ENCODE measurements at places on chromosomes 12 and 14.

GRCh38 chr12:52414936-52415335, 8.8 kb upstream of the KRT82 start:
- DNase-seq: no peak

- no peak for DNase-seq
Measured at GRCh38 chr12:46159309-46159901, 109.4 kb downstream of the SLC38A1 start.

GRCh38 chr14:37241198-37241597, 43.5 kb downstream of the MIPOL1 start:
- no peak for DNase-seq

- DNase-seq: no peak
Measured at GRCh38 chr14:98924046-98924445, 348.0 kb downstream of the BCL11B start.

DNA sequence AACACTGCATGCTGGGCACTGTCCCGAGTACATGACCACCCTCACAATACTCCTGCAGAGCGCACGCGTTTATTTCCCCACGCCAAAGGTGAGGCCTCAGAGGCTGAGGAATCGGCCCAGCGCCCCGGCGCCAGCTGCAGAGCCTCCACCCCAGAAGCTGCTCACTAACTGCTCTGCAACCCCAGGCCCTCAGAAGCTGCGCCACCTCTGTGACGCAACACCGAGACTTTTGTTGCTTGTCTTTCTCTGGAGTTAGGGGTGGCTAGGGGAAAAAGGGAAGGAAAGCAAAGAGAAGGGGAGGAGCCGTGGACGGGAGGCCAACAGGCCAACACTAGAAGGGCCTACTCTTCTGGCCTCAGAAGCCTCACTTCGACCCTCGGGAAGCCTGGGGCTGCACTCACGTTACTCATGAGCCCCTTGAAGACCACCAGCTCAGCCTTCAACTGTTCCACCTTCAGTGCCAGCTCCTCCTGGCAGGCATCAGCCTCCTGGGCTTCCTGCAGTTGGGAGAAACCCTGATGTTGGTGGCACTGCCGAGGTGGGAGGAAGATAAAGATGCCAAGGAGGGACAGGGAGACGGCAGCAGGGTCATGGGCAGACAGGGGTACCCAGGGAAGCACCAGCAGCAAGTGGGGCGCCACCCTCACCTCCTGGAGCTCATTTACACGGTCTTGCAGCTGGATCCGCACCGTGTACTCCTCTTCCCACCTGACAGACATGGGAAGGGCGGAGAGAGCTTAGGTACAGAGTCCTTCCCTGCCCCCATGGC, 5.4 kb downstream of the IFFO1 start:
- no peak for DNase-seq

GRCh38 chr14:35161231-35161630, 38.9 kb downstream of the PRORP start:
- DNase-seq: no peak

DNA sequence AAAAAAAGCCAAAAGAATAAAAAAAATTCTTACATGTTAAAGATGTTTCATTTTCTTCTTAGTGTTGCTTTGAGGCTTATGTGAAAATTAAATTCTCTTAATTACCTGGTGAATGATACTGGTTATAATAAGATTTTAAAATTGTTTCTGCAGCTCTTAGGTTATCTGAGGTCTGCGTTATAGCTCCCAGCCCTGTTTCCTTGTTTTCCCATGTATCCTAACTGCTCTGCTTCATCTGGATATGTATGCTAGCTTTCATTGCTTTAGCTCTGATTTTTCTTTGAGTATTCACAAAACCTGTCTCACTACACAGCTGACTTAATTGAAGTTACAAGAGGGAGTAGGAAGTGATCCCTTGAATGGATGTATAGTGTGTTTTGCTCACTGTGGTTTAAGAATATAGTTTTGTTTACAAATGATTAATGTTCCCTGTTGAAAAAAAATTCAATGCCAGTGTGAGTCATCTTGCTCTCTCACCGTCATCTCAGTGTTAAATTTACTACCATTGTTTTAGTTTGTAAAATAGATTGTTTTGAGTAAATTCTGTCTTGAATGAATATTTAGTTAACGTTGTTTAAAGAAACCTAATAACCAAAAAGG, 26.8 kb downstream of the CPSF6 start:
- no peak for DNase-seq

DNA sequence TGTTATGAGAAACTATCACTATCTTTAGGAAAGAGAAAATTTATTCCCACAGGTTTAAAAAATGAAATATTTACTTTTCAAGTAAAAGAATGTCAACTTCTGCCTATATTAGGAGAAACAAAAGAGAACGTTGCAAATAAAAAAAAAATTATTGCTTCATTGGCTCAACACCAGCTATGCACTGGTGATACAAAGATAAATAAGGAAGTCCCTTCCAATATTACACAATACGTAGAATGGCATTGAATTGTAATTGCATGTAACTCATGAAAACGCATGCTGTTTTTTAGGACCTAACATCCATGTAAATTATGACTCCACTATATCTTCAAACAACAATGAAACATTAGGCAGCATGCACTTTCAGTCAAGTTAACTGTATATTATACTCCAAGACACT, 56.4 kb upstream of the RERGL start:
- DNase-seq: no peak

DNA sequence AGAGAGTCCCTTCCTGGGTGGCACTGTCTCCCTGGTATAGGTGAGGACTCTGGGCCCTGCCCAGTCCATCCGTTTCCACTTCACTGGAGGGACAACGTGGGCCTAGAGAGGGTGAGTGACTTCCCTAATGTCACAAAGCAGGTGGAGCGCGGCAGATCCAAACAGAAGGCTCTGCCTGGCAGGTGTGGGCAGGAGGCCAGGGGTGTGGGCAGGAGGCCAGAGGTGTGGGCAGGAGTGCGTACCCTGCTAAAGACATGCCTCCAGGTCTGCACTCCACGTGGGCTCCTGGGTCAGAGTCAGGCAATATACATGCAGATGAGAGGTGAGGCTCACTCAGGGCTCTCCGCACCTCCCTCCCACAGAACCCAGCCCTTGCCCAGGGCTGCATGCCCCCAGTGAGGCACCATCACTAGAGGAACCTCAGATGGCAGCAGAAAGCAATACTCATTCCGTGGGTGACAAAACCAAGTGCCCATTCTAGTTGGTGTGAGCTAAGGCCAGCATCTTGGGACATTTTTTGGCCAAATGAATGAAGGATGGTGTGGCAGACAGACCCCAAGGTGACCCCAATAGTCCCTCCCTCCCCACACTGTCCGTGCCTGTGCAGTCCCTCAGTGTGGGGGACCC, 271.6 kb upstream of the RTL1 start:
- no peak for DNase-seq

GRCh38 chr12:2221030-2221621, 168.3 kb downstream of the CACNA1C start:
- DNase-seq: no peak

- DNase-seq: no peak
Measured at GRCh38 chr12:82619644-82620043, 67.1 kb upstream of the TMTC2 start.

GRCh38 chr14:39339003-39339402, 93.2 kb downstream of the FBXO33 start:
- DNase-seq: no peak

DNA sequence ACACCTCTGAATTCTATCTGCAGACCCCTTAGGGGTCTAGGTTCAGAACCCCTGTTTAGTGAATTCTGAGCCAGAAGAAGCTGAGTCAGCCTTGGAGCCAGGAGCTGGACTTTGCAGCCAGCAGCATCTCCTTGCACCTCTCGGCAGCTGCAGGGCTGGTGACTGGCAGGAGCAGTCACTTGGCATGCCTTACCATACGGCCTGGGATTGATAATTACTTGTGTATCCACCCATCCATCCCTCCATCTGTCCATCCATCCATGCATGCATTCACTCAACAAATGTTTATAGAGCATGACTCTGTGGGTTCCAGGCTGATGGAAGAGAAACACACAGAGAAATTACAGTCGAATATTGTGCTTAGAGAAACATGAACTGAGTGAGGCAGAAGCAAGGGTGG, 67.5 kb upstream of the PRIMA1 start:
- no peak for DNase-seq

- peak; percentile 8 for DNase-seq
Measured at GRCh38 chr12:14303661-14304155, 61.8 kb upstream of the ATF7IP start.

- no peak for DNase-seq
Measured at GRCh38 chr14:61927520-61927919, 165.3 kb downstream of the SNAPC1 start.

GRCh38 chr14:66240105-66240504, 246.1 kb upstream of the CCDC196 start:
- no peak for DNase-seq

- no peak for DNase-seq
Measured at GRCh38 chr12:71641390-71641789, 22.3 kb downstream of the ZFC3H1 start.

DNA sequence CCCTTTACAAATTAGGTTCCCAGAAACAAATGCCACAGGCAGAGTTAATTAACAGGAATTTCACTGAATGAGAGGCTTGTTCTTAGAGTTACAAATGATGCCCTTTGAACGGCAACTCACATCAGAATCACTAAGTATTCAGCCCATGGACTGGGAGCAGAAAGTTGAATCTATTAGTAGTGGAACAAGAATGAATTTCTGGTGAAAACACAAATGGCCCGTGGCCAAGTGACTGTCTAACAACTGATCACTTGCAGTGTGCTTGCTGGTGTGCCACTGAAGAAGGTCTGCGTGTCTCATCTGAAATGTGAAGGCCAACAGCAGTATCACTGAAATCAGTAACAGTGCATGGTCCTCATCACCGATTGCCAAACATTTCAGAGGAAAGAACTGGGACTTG, 893.4 kb upstream of the TMEM132C start:
- DNase-seq: no peak

DNA sequence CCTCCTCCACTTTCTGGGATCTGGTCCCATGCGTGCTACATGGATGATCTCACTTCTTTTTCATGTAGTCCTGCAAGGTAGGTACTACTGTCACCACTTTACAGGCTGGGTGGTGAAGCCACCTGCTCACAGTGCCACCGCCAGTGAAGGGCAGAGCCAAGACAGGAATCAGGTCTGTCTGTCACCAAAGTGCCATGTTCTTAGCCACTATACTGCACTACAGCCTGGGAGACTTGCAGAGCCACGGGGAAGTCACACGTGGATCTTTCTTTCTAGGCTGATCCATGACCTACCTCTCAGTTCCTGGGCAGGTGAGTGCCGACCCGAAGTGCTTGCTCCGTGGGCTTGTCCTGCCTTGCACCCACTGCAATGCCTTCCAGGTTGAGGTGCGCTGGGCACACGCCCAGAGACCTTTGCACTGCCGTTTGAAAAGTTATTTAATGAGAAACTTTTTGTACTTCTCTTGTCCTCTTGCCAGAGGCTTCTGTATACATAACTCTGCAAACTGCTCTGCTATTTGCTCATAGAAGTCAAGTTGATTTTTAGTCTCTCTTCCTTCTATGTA, 19.7 kb upstream of the CLMN start:
- DNase-seq: no peak

DNA sequence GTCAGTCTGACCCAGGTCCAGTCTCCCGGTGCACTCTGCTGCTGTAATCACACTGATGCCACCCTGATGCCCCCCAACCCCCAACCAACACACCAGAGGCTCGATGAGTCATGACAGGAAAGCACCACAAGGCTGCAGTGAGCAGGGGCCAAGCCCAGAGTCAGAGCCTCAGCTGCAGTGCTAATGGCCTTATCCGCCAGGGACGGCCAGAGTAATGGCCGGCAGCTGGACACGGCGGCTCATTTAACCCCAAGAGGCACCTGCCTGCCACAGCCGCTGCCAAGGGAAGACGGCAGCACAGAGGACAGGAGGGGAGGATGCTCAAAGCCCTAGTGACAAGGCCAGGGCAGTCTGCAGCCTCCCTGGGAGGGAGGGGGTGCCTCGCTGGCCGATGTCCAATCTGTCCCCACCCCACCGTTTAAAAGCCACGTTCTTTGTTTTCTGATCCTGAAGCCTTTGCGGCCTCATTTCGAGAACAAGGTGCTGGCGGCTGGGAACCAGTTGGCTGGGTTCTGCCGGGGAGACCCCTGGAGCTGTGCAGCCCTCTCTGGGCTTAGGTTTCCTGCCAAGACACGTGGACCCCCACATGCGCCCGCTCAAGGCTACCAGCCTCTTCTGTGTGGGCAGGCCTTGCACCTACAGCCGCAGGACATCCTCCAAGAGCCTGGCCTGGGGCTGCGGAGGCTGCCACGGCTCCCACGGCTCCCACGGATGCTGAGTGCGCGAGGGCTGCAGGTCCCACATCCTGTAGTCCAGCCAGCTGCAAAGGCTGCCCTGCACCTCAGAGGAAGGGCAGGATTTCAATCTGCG, 13.1 kb downstream of the CCDC85C start:
- no peak for DNase-seq

DNA sequence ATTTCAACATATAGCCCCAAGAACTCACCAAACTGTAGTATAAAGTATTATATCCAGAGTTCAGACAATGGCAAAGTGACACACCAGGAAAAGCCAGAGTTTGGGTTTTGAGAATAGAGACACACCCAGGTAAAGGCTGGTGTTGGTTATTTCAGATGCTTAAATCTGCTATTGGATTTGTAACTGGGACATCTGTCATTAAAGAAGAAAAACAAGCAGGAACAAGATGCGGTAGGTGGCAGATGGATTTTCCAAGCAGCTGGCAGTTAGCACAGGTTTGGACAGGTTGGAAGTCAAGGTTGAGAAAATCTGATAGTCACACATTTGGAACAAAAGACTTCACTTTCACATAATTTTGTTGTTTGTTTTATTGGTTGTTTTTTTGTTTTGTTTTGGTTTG, 14.4 kb upstream of the CDK17 start:
- DNase-seq: no peak

- no peak for DNase-seq
Measured at GRCh38 chr12:102470945-102471344, 9.4 kb downstream of the IGF1 start.

DNA sequence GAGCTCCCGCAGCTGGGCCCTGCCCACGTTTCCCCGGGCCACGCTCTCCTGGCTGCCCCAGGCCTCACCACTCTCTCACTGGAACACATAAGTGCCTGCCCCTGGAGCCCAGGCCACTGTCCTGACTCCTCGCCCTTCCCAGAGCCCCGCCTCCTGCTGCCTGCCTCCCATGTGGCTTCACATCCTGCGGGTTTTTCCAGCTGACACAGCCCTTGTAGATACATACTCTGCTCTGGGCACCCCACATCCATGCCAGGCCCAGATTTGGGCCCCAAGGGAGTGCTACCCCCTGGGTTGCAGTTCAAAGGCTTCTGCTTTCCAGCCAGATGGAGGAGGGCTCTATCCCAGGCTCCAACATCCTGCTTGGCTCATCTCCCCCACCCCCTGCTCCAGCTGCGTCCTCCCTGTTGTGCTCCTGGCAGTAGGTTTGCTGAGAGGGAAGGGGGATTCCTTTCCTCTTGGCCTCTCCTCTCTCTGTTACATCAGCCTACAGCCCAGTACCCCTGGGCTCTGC, 60.1 kb downstream of the TSPAN9 start:
- no peak for DNase-seq

- DNase-seq: no peak
Measured at GRCh38 chr12:55724226-55724939, 4.2 kb downstream of the RDH5 start.

GRCh38 chr12:12810553-12811021, 2.6 kb upstream of the DDX47 start:
- no peak for DNase-seq

Measured in SK-N-MC (cell line).